Umbilical cord (tissue), 2 donors: ENCODE measurements at places on chromosomes 16 and 17. TPM values are rescaled to one million over a fixed set of nuclear protein-coding genes. Genes with fewer than 3 reads are reported as not detected.

Gene GNGT2
- total RNA-seq = not detected

Gene TMEM132E
- 0.48 TPM for total RNA-seq

- no peak for DNase-seq
These were observed 821.4 kb upstream of the CA10 start for GRCh38 chr17:52979921-52980320.

GRCh38 chr17:62662855-62663254 is 35.4 kb downstream of the MRC2 start:
- no peak for DNase-seq

Gene KCNG4
- 0.72 TPM for total RNA-seq

Gene PPY
- not detected for total RNA-seq

DNA sequence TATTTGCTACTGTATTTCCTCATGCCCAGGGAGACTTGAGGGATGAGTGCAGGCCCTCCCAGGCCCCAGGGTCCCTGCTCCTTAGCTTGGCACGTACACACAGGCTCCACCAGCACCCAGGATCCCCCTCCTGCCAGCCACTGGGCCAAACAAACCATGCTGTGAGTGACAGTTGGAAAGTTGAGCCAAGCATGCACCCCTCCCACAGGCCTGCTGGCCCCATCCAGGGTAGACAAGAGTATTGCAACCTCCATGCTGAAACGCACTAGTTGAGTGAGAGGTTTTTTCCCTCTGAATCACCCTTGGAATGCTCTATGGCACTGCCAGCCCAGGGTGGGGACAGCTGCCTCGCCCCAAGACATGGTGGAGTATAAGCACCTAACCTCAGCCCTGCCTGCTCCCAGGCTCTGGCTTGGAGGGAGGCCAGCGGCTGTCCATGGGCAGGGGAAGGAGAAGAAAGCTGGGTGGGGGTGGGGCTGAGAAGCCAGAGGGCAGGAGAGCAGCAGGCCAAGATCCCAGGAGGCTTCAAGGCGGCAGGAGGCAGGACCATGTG is 49.6 kb downstream of the PITPNM3 start:
- DNase-seq = no peak

- no peak for DNase-seq
These were observed 276.8 kb downstream of the STX8 start for GRCh38 chr17:9298776-9299295.

DNA sequence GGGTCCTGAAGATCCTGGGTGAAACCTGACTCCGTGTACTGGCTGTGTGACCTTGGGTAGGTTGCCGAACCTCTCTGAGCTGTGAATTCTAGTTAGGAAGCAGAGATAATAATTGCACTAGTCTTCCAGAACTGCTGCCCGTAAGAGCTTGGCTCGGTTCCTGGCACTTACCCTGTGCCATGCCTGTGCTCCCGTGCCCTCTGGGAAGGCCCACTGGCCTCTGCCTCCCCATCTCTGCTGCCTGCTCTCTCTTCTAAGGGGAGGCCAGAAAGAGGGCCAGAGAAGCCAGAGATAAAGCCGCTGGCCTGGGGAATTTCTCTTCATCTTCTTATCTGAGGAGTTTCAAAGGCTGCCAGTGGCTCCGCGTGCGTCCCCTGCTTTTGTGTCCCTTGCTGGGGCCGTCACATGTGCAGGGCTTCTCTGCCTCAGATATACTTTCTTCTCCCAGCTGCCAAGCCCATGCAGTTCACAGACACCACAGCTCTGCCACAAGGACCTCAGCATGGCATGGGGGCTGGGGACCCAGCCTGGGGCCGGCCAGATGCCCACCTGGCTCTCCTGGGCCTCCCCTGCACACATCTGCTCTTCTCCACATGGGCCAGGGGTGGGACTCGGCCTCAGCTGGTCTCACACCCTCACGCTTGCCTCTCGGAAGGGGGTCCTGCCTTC is 145.2 kb downstream of the SDK2 start:
- DNase-seq = no peak

DNA sequence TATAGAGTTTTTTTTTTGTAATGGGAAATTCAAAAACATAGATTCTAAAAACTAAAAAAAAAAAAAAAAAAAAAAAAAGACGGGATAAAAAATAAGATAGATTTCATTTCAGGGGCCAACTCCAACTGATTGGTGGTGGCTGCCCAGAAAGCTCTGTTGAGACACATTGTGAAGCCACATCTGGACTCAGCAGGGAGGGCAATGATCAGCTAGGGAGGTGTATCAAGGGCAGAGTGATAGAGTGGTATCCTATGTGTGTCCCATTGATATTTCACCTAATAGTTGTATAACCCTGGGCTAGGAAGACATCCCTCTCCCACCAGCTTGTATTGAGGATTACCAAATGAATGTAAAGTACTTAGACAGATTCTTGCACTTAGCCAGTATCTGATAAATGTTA is 6.7 kb upstream of the CMTR2 start:
- no peak for DNase-seq

DNA sequence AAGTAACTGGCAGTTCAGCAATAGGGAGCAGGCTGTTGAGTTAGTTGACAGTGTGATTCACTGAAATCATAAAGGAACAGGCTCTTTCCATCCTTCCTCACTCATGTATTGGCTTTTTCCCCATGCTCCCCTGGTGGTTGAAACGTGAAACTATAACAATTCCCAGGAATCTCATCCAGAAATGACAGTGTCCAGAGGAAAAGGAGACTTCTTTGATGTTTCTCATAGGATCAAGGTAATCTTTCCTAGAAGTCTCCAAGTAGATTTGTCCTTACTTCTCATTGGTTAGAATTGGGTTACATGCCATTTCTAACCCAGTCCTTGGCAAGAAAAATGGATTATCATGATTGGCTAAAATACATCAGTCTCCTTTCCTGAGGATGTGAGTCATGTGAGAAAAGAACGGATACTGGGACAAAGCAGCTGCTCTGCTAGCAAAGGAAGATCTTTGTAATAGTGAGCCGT is 14.4 kb downstream of the TTC19 start:
- DNase-seq = peak; percentile 78

Gene CSF3
- 39.5 TPM for total RNA-seq

- DNase-seq = peak; percentile 89
These were observed 22.3 kb upstream of the RBBP6 start for GRCh38 chr16:24516900-24517669.

- DNase-seq = no peak
These were observed 16.6 kb upstream of the RBBP6 start for GRCh38 chr16:24522751-24523150.

GRCh38 chr17:79702034-79702433 is 28.7 kb upstream of the ENPP7 start:
- no peak for DNase-seq

DNA sequence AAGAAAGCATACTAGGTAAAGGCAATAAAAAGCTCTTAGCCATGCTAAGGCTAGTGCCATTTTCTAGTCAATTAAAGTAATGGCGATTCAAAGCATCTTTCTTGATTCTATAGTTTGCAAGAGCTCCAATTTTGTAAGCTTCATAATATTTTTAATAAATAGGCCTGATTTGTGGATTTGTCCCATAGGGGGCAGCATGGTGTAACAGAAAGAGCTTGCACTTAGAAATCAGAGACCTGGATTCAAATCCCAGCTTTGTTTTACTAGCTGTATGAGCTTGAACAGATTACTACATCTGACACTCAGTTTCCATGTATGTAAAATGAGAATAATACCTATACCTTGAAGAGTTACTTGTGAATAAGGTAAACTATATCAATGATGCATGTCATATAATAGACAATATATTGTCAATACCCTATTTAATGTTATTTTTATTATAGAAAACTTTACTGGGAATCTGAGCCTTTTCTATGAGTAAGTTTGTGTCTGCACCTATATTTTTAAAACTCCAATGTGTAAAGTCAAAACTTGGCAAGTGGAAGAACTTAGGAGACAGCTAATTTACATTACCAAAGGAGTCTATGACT is 93.6 kb upstream of the NOG start:
- DNase-seq = no peak

DNA sequence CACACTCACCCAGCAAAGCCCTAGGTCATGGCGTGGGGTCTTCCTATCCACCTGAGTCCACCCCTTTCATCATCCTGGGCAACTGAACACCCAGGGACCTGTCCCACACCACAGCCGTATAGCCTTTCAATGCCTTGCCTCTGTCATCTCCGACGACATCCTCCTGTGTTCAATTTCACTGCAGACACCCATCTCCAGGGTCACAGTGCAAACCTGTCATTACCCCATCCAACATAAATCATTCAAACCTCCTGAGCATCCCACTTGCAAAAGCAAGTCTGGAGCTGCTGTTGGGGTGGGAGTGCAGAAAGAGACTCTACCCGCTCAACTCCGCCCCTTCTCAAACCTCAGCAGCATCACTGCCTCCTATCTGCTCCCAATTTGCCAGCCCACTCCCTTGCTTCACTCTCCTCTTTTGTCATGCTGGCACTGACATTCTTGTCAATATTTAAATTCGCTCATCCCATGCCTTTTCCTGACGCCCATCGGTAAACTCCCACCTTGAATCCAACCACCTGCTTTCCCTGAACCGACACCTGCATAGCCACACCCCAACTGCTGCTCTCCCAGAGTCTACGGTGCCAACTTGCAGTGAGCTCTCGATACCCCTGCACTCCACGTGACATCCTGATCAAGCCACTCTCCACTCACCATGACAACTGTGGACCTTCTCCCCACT is 37.0 kb downstream of the MARF1 start:
- DNase-seq = no peak

- no peak for DNase-seq
These were observed 14.5 kb downstream of the SLC7A6OS start for GRCh38 chr16:68296291-68296690.

- no peak for DNase-seq
These were observed 9.9 kb downstream of the CCDC102A start for GRCh38 chr16:57526498-57526897.

- DNase-seq = no peak
These were observed at the start of gene SYCE1L for GRCh38 chr16:77199211-77199610. Gene SYCE1L, plus strand, starts transcription at chr16:77199408. Its CDS starts 44 bp downstream, at chr16:77199452.

GRCh38 chr17:29005936-29006511 is at the start of gene SEZ6:
Gene SEZ6, minus strand, starts transcription at chr17:29006033. Its CDS starts 164 bp downstream, at chr17:29005869.
- peak; percentile 69 for DNase-seq

Gene LSM12
- total RNA-seq = 27.2 TPM
